Fibroblast of the conjunctiva (primary cell): ENCODE measurements at places on chromosomes 2 and 18.
A peak's percentile ranks its signal among the peaks of the same experiment; 100 is the strongest.

- no peak for DNase-seq
Measured at GRCh38 chr2:42902939-42903709, 110.7 kb upstream of the HAAO start.

DNA sequence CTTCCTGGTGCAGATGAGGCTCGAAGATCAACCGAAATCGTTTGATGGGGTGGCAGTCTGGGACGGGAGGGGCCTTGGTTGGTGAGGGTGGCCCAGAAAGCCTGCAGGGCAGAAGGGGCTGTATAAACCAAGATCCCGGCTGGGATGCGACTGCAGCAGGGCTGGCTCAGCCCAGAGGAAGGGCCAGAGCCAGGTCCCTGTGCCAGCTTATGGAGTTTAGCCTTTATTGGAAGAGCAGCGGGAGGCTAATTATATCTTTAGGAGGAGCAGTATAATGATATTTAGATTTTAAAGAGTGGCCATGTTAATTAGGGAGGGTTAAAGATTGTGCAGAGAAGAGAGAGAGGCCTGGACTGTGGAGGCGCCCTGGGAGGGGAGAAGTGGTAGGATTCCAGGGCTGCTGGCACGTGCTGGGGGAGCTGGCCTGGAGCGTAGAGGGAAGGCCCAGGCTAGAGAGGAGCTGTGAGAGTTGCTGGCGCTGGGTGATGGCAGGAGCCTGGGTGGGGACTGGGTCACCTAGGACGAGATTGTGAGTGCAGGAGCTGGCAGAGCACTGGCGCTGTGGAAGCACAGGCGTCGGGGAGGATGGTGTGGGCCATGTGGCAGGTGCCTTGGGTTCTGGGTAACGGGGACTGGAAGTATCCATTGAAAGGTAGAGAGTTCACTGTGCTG lies 25.1 kb downstream of the TRAF3IP1 start:
- DNase-seq: no peak

GRCh38 chr18:36199691-36200295 lies 12.5 kb downstream of the MOCOS start:
- DNase-seq: no peak

DNA sequence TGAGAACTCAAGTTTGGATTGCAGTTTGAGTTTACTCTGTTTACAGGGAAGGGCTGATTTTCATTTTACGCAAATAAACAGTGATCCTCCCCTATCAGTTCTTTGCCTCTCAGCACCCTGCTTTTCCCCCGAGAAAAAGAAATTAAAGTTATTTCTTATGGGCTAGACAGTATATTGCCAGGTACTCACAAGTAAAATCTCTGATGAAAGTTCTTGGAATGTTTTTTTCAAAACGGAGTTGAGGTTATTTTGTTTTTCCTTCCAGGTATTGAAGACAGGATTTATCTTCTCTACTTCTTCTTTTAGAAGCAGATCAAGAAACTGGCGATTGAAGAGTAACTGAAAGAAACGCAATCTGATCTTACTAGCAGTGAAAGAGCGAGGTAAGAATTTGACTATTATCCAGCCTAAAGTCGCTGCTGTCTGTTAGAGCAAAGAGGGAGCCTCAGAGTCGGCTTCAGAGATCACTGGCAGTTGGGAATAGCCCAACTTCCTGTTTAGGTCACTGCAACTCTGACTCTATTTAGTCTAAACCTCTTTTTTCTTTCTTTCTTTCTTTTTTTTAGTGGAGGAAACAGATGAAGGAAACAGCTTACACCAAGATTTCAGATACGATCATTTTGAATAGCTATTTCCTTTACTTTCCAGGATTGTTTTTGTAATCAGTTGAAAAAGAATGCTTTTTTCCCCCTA lies at the start of gene TFPI:
Gene TFPI (minus strand): TSS at position 425 of the 693 bp plus-strand sequence. CDS start 50,667 bp downstream, outside the sequence.
- peak; percentile 68 for DNase-seq

DNA sequence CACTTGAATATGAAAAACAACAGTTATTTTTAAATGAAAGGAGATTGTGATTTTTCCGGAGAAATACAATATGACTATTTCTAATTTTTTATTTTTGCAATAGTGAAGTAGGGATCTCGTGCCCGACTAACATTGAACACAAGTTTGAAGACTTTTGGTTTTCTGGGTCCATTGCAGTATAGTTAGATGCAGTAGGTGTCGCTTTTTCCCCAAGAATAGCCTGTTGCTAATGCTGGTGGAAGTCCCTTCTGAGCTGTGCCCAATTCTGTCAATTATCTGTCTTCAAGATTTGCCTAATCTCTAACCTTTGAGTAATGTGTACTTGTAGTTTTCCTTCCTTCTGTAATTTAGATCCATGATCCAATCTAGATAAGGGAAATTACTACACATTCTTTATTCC lies 36.5 kb downstream of the SEMA4F start:
- DNase-seq: peak; percentile 62

DNA sequence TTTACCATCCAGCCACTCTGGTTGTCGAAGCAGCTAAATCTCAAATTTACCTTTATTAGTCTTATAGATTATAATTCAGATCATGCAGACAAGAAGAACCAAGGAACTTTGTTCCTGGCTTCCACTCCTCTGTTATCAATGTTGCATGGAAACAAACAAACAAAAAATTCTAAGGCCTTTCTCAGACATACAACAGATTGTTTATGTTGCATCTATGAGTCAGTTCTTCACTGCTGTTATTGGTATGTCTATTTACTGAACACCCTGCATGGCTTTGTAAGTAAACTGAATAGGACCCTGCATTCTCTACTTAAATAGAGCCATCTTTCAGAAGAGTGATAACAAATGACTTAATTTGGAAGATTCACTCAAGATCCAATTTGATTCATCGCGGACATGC lies 1.6 kb upstream of the ANKRD44 start:
- no peak for DNase-seq

DNA sequence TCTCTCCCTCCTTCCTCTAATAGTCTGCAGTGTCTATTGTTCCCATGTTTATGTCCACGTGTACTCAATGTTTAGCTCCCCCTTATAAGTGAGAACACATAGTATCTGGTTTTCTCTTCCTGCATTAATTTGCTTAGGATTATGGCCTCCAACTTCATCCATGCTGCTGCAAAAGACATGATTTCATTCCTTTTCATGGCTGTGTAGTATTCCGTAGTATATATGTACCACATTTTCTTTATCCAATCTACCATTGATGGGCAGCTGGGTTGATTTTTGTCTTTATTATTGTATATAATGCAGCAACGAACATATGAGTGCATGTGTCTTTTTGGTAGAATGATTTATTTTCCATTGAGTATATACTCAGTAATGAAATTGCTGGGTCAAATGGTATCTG lies 13.8 kb downstream of the GKN2 start:
- DNase-seq: no peak

- DNase-seq: no peak
Measured at GRCh38 chr18:27527856-27528255, 342.7 kb upstream of the CHST9 start.

DNA sequence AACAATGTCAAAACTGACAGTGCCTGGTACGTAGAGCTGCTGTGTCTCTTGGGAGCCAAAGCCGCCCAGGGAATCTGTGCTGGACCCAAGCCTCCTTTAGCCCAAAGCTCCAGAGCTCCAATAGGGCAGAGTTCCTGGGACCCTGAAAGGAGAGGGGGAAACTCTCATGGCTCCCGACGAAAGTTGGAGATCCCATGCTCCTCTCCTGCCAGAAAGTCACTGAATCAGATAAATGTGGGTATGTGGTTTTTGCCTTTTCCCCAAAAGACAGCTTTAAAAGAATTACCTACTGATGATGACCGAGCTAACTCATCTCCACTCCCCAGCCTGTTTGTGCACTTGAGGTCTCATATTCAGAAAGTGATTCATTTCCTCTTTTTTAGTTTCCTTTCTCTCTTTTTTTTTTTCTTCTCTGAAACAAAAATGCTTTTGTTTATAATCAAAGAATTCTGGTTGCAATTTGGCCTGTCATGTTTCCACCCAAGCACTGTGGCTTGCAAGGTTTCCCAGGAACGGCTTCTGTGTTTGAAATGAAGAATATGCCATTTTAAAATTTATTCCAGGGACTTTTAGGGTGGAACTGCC lies 14.1 kb upstream of the PMAIP1 start:
- no peak for DNase-seq

DNA sequence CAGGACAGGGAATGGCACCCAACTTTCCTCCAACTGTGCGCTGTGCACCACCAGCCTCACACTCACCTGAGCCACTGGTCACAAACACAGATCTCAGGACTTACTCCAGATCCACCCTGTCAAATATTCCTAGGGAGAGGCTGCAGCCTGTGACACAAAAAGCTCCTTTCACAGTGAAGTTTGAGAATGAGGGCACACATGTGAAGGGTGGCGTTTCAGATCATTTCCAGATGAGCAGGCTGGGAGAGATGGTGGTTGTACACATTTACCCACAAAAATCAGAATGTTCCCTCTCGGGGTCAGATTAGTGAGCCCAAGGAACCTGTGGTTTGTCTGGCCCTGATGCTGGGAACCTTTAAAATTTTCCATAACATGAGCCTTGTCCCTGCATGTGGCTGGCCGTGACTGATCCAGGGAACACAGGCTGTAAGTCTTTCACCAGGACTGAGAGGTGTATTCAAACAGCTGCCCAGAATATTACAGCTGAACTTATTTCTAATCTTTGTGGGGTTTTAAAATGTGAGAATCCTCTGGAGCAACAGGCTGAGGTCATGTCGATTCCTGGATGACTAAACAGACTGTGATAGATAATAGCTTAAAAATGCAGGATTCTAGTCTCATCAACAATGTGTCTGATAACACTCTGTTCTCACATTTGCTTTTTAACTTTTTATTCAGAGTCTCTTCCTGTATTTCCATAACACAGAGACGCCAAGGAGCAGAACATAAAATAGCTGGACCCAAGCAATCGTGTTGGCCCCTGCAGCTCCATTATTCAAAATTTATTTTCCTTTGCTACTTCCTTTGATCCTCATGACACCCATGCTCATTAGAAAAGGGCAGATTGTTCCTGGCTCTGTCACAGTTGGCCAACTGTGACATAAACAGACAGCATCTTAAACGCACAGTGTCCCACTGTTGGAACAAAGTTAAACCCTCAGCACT lies 35.5 kb downstream of the IL1R2 start:
- DNase-seq: no peak

DNA sequence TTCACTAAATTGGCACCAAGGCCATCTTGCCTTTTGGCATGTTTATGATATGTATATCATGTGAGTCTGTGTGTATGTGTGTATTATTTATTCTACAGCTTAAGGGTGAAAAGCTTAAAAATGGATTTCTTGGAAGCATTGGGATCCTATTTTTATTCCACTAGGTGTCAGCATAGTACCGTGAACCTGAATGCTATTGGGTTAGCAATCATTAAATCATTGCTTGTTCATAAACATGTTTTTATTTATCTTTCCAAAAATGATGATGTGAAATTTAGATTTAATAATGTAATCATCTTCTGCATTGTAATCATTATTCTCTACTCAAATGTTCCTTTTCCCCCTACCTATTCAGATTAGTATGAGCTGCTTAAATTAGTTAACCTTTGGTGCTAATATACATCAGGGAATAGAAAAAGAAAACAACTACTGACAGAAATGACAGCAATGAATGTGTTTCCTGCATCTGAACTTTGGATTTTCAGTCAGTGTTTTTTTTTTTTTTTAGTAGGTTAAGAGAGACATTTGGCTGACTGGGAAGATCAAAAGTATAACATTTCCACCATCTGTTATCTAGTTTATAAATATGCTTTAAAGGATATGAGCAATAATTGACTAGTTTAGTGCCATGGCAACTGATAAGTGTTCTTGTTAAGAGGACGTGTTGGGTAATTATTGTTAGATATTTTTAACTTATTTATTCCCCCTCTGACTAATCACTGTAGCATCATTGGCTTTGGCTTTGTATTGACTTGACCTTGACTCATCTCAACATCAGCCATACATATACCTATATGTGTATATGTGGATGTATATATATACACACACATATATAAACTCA lies 14.1 kb upstream of the ZSWIM2 start:
- DNase-seq: peak; percentile 12

DNA sequence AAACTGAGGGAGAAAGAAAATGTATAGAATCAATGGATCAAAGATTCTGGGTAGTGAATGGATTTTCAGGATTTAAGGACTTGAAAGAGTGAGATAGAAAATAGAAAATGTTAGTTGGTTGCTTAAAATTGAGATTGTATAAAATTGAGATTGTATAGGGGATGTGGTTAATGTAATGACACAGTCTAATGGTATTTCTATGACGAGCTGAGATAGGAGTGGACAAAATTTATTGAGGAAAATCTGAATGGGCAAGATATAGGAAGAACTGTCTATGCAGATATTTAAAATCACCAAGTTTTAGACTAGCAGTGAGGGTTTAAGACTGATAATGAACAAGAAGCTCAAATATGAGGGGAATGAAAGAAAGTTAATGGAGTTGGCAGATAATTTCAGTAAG lies 406.6 kb downstream of the NYAP2 start:
- DNase-seq: no peak

GRCh38 chr2:102367331-102367971 lies 11.9 kb downstream of the IL18R1 start:
- DNase-seq: no peak

DNA sequence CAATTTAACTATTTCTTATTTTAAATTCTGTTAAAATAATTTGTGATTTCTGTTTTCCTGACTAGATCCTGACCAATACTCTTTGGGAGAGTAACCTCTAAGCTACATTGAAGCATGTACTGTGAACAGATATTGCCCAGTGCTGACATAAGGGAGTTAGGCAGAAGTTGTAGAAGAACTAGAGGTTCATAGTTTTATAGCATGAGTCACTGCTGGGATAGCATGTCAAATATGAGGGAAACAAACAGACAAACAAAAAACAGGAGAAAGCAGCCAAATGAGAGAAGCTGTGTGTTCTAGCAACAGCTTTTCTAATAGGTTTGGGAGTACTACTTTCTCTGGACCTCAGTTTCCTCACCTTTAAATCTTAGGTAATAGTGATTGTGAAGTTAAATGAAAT lies 72.4 kb downstream of the CERS6 start:
- peak; percentile 38 for DNase-seq

DNA sequence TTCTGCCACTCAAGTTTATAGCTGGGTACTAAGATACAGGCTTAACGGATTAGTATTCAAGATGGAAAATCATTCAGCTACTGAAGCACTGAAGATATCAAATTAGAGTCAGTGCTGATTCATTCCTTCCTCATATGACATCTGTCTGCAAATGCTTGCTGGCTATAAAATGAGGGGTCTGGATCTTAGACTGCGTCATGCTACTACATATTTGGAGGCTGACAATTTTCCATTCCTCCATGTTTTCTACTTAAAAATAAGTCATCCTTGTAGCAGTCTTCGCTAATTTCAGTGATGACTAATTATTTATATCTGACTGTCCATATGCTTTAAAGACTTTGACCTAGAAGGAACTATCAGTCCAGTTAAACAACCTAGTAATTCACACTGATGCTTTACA lies 233.4 kb downstream of the RIT2 start:
- DNase-seq: no peak

GRCh38 chr2:9378433-9379390 lies 44.6 kb downstream of the ITGB1BP1 start:
- peak; percentile 53 for DNase-seq

- no peak for DNase-seq
Measured at GRCh38 chr2:8322634-8323033, 359.2 kb upstream of the ID2 start.
